NCI-H526 (cell line): ENCODE measurements at places on chromosomes 1 and 21.

GRCh38 chr1:7159116-7159781 is 374.0 kb downstream of the CAMTA1 start:
- DNase-seq = no peak

- no peak for DNase-seq
These were observed 6.7 kb upstream of the CFAP126 start for GRCh38 chr1:161374373-161374772.

DNA sequence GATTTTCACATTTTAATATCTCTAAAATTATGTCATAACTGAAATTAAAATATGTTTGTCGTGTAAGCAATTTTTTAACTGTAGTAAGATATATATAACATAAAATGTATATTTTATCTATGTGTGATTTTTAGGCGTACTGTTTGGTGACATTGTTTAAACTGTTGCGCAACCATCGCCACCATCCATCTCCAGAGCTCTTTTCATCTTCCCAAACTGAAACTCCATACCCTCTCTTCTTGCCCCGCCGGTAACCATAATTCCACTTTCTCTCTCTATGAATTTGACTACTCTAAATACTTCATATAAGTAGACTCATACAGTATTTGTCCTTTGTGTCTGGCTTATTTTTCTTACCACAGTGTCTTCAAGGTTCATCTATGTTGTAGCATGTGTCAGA is 66.4 kb downstream of the DDX20 start:
- DNase-seq = no peak

GRCh38 chr1:235679644-235680043 is 30.1 kb upstream of the GNG4 start:
- DNase-seq = no peak

- DNase-seq = no peak
These were observed 4.5 kb downstream of the MAP7D1 start for GRCh38 chr1:36160388-36160948.

GRCh38 chr1:175222296-175222938 is 29.8 kb upstream of the KIAA0040 start:
- no peak for DNase-seq

GRCh38 chr1:38115682-38116202 is 69.1 kb upstream of the POU3F1 start:
- DNase-seq = peak; percentile 85

DNA sequence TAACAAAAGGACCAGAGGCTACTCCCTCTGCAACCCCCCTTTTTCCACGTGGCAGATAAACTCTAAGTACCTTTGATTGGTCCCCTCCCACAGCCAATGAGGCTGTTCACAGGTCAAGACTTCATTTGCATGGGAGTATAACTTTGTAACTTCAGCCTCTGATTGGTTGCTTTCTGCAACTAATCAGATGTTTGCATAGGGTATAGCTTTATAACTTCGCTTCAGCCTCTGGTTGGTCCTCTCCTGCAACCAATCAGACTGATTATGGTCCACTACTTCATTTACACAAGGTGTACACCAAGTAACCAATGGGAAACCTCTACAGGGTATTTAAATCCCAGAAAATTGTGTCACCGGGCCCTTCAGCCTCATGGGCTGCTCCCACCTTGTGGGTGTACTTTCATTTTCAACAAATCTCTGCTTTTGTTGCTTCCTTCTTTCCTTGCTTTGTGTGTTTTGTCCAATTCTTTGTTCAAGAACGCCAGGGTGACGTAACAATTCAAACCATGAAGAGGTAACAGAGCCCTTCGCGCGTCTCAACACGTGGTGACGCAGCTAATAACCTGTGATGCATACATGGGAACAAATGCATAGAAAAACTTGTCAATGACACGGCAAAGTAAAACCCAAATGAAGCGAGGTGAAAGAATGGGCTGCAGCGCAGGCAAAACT is 47.2 kb downstream of the VPS26C start:
- peak; percentile 7 for DNase-seq

DNA sequence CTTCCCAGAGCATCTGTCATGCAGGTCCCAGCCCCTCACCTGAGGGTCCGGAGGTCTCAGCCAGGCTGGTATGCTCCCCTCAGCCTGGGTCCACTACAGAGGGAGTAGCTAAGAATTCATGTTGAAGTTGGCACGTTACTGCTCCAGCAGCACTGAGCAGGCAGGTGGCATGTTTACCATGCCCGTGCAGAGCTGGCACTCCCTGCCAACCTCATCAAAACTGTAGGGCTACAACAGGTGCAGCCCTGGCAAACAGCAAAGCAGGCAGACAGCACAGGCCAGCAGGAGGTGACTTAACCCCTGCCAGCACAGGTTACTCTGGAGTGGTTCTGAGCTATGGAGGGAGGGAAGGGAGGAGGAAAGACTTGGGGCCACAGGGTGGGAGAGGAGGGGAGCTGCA is 46.4 kb downstream of the NUAK2 start:
- no peak for DNase-seq
